ENCODE measurements at places on chromosomes 2 and 18.
A peak's percentile ranks its signal among the peaks of the same experiment; 100 is the strongest.

GRCh38 chr2:106561356-106561755 lies 74.2 kb downstream of the CD8B2 start:
- DNase-seq: no peak

- peak; percentile 86 for DNase-seq
Observed at GRCh38 chr18:58363767-58364540, 264.9 kb downstream of the ALPK2 start.

- DNase-seq: no peak
Observed at GRCh38 chr2:11224887-11225286, 69.6 kb downstream of the SLC66A3 start.

DNA sequence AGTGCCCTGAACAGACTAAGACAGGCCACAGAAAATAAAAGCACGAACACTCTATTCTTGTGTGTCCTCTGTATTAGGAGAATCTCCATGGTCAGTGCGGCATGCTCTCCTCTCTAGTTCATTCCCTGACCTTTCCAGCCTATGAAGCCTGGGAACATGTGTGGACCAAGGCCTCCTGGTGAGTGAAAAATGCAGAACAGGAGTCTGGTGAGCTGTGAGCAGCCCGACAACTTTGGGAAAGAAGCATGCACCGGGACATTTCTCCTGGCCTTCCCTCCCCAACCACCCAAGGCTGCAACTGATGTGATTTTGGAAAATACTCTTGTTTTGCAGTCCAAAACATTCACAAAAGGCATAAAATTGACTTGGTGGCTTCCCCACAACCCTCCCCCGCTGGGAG lies 878.3 kb upstream of the ID2 start:
- no peak for DNase-seq

DNA sequence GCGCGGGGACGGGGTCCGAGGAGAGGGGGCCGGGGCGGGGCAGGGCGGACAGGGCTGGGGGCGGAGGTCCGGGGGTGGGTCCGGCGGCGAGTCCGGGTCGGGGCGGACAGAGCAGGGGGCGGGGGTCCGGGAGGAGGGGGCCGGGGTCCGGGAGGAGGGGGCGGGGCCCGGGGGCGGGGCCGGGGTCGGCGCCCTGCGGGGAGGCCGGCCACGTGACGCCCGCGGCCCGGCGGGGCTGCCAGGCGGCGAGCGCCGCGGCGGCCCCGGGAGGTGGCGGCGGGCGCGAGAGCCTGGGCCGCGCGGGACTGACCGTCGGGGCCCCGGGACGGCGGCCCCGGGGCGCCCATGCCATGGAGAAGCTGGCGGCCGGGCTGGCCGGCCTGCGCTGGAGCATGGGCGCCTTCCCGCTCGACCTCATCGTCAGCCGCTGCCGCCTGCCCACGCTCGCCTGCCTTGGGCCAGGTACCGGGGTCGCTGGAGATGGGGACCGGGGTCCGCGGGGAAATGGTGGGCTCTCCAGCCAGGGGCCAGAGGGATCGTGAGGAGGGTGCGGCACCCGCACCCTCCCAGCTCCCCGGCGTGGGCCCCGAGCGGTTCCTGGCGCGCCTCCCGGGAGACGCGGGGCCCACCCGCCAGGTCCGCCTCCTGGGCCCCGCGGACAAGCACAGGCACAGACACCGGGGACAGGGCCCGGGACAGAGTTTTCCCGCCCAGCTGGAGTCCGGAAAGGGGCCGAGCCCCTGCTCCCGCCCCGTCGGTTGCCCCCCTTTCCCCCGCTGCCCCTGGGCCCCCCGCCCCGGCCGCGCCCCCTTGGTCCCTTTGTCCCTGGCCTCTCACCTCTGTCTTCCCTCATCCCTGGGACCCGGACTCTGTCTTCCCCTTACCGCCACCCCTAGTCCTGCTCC lies at the start of gene GAREM2:
TSS of gene GAREM2 (plus strand) at position 218 of the 905 bp plus-strand sequence. CDS start at position 351, 133 bp downstream.
- DNase-seq: peak; percentile 46

- DNase-seq: peak; percentile 76
Observed at GRCh38 chr2:26745609-26746327, 18.3 kb upstream of the SLC35F6 start.

DNA sequence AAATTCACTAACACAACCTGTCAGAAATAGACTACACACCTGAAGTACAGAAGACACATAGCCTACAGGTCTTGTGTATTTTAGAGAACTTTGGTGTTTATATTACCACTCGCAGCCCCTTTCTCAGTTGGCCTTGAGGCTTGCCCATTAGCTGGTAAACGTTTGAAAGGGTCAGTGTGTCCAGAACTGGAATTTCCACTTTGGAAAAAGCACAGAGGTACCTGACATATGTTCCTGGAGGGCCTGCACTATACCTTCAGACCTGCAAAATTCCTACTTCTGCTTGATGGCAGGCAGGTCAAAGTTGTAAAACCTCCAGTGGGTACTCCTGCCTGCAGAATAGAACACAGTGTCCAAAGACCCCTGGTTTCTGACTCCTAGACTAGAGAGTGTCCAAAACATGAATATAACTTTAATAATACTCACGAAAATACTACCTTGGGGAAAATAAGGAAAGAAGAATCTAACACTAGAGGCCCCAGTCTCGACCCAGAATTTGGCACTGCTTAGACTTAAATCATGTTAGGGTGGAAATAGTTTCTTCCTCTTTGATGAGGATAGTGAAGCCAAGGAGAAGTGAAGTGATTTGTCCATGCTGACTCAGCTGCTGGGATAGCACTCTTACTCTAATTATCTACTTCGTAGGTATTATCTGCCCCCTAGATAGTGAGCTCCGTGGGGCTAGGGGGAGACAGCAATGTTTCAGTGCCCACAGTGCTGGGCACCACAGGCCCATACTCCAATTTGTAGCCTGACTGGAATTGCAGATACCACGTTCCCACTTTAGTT lies 2.8 kb downstream of the KCTD1 start:
- no peak for DNase-seq

DNA sequence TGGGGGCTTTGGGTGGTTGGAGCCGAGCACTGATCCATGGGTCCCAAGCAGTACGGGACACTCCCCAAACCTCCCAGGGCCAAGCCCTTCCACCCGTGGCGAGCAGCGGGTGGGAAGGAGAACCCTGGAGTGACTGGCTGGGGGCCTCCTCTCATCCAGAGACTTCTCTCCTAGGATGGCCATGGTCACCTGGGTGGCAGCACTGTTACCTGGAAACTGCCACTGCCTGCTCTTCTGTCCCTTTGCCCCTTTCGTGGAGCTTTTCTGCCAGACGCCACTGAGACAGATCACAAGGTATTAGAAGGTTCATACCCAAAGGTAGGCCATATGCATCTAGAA lies 26.9 kb downstream of the CENPO start:
- DNase-seq: no peak

GRCh38 chr2:210128961-210129360 lies 42.2 kb downstream of the KANSL1L start:
- DNase-seq: no peak

DNA sequence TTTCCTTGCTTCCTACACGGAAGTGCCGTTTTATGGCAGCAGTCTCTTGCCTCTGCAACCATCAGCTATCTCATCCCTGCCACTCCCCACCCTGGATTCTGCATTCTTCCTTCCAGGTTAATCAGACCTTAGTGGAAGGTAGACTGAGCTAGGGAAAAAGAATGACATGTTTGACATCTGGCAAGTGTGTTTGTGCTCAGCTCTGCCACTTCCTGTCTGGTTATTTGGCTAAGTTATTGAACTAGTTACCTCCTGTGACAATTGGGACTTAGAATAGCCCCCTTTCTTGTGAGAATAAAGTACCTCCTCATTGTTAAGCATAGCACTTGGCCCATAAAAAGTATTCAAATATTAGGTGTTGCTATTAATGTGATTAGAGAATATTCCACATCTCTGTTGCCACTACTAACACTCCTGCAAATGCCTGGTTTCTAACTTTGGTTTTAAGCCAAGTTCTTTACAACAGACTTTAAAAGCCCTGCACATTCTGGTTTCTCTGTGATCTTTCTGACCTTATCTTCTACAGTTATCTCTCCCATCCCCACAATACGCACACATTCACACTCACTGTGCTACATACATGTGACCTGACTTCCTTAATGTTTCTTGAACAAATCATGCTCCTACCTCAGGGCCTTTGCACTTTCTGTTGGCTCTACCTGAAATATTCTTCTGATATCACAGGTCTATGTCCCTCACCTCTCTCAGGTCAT lies 10.8 kb upstream of the MAPRE2 start:
- DNase-seq: no peak

GRCh38 chr2:237276716-237277490 lies 137.1 kb downstream of the COL6A3 start:
- peak; percentile 12 for DNase-seq

Data from GM23248 (cell line).